ENCODE measurements at places on chromosomes 2 and 18. TPM values are rescaled to one million over a fixed set of nuclear protein-coding genes. Genes with fewer than 3 reads are reported as not detected.

- peak; percentile 37 for DNase-seq
These were observed 48.6 kb downstream of the RPIA start for GRCh38 chr2:88739985-88740600.

GRCh38 chr2:73983322-73984202 lies 1.1 kb upstream of the TET3 start:
- DNase-seq: peak; percentile 87

DNA sequence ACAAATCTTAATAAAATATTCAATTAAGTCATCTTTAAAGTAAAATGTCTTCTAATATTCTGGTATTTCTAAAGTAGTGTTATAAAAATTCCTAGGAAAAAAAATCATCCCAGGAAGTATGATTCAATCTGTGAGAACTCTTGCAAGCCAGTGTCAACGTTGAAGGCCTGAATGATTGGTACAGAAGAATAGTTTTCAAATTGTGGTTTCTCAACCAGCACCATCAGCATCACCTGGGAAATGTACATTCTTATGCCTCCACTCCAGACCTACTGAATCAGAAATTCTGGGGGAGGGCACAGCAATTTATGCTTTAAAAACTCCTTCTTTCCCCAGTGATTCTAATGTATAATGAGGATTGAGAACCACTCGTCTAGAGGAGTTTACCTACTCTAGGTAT lies 62.3 kb upstream of the C2orf15 start:
- DNase-seq: no peak

- no peak for DNase-seq
These were observed 22.4 kb downstream of the ITSN2 start for GRCh38 chr2:24337890-24338289.

GRCh38 chr18:76389716-76390115 lies 105.3 kb downstream of the ZNF516 start:
- no peak for DNase-seq

DNA sequence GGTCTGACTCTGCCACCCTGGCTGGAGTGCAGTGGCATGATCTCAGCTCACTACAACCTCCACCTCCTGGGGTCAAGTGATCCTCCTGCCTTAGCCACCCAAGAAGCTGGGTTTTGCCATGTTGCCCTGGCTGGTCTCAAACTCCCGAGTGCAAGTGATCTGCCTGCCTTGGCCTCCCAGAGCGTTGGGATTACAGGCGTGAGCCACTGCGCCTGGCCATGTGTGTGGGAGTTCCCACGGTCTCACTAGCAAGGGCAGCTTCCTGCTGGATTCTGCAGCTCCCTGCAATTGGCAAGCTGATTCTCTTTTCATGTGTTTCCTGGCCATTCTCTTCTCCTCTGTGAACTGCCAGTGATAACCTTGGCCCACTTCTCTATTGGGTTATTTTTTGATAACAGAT lies 84.0 kb downstream of the USP40 start:
- DNase-seq: peak; percentile 46

GRCh38 chr2:134407154-134407890 lies 153.4 kb downstream of the MGAT5 start:
- no peak for DNase-seq

DNA sequence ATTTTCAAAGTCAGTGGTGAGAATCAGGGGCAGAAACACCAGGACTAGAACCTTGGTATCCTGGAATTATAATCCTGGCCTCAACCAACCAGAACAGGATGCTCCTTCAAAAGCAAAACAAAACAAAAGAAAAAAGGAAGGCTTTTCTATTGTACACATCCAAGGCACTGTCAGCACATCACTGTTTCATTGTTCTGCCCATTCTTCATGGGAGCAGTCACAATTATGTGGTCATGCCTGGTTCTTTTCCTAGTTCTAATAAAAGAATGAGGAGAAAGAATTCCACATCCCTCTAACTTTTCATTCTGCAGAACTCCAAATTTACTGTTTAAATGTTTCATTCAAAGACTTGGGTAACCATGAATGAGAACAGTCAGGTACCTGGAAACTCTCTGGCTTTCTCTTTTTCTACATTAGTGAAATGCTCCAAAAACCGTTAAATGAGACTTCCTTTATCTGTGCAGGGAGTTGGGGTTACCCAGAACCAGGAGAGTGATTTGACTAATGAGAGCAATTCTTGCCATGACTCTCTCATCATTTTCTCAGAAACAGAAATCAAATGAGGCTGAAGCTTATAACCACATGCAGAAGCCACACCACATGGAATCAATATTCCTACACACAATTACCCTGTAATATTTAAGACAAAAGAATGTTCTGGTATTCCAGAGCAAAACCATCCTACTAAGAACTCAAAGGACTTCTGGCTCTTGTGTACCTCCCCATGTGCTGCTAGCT lies 110.9 kb upstream of the CCDC150 start:
- no peak for DNase-seq

GRCh38 chr2:241108271-241109209 lies 6.5 kb upstream of the MTERF4 start:
- peak; percentile 69 for DNase-seq

GRCh38 chr2:207417301-207417718 lies 112.5 kb upstream of the CREB1 start:
- DNase-seq: no peak

DNA sequence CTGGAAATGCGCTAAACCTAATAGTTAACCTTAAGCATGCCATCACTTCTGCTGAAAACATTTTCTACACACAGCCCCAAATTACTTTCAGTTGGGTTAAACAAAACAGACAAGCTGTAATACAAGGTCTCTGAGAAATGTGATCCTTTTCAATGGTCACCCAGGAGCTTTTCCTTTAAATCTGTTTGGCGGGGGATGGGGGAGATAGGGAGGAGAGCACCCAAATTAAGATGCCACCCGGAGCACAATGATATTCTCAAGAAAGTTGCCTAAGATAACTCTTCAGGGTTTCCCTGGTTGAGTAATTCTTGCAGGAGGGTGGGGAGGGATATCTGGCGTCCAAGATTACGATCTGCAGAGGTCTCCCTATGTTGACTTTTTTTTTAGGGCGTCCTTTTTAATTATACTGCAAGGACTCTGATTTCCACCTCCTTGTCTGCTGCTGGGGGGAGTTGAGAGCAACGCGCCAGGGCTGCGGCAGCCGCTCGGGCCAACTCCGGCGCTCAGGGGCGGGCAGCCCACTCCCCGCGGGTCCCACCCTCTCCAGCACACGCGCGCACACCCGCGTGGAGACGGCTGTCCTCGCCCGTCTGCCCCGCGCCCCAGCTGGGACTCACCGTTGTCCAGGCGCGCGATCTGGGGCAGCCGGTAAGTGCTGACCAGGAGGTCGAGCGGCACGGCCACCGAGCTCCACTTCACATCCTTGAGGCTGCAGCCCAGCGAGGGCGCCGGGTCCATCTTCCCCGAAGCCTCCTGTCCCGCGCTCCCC lies 807 bp downstream of the GAREM1 start:
- DNase-seq: peak; percentile 88

- no peak for DNase-seq
These were observed 124.8 kb downstream of the ZNF516 start for GRCh38 chr18:76370201-76370600.

DNA sequence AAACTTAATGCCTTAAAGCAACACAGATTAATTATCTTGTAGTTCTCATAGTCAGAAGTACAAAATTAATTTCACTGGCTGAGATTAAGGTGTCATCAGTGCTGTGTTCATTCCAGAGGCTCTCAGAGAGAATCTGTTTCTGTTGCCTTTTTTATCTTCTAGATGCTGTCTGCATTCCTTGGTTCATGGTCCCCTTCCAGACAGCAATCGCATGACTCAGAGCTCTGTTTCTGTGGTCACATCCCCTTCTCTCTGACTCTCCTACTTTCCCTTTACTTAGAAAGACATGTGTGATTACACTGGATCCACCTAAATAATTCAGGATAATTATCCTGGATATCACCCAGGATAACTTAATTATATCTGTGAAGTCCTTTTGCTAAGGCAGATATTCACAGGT lies 148.6 kb downstream of the MAIP1 start:
- DNase-seq: no peak

DNA sequence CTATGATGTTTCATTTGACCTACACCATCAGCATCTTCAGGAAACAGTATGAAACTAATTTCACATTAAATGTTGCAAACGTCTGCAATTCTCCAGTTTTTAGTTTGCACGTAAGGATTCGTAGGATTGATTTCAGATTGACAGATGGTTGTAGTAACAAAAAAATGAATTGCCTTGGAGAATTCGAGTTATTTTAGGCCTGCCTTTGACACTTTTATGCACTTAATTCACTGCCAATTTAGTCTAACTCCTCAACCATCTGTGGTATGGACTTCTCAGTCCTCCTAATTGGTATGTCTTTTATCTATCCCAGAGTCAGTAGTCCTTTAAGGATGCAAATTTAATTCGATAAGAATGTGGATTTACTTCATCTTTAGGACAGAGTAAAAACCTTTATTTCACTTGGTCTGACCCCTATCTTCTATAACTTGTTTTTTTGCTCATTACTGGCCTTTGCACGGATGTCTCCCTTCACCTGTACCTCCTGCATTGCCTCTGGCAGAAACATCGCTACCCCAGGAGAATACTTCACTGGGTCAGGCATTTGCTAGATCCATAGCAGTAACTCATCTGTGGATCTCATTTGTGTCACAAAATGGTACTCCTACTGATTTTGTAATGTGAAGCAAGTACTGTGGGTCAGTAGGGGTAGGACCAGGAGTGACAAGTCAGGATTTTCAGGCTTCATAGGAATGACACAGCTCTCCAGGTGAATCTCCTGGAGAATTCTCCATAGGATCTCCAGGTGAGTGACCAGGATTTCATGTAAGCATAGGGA lies 3.9 kb downstream of the RPL37A start:
- DNase-seq: no peak

The IGFBP5 gene
- 460 TPM for total RNA-seq

The LCT gene
- 0.15 TPM for total RNA-seq

The RAB10 gene
- 143 TPM for total RNA-seq

The NDC80 gene
- total RNA-seq: 1.9 TPM
